Suppressor macrophage treated with lipopolysaccharide for 4 hours (primary cell): ENCODE measurements at places on chromosomes 12 and 14.

- DNase-seq, result no peak
Measured at GRCh38 chr14:57617510-57617909, 123.9 kb upstream of the CCDC198 start.

DNA sequence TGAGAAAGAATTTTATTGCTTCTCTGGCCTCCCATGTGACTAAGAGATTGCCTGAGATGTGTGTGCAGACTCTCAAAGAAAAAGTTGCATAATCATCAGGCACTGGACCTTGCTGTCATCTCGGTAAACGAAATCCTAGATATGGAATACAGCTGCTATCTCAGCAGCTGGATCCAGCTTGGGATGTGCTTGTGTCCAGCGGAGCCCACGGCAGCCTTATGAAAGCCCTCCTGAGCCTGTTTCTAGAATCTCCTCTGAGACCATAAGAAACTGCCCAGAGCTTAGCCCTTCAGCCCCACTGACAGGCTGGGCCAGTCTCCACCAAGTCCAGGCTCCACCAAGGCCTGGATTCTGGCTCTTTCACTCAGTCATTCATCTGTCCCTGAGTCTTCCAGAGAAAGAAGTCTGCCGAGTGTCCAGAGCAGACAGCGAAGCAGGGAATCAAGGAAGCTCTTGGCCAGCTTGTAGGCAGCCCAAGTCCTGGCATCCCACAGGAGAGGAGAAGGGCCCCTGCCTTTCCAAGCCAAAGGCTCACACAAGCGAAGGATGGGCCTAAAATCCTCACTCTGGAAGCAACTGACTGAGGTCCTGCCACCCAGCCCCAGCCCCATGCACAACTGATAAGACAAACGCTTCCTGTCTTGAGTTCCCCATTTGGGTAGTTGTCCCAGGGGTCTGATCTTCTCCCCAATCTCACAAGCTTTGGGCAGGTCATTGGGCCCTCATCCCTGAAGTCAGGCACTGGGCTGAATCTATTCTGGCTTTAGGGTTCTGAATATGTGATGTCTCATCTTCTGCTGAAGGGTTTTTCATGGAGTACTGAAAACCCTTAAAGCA, 97.8 kb downstream of the SEC23A start:
- DNase-seq, result no peak

DNA sequence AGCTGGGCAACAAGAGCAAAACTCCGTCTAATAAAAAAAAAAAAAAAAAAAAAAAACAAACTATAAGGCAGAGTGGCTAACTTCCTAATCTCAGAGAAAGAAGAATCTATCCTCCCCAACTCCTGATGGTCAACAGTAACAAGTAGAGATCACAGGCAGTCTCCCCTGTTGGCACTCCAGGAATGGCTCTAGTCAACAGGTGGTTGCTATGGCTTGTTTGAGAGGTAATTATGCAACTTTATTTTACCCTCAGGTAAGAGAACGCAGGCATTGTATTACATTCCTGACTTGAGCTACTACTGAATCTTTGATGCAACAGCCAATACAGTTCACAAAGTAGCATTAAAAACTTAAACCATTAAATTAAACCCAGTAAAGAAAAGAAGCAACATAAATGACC, 180.3 kb downstream of the DICER1 start:
- DNase-seq, result no peak

- DNase-seq, result peak; percentile 68
Measured at GRCh38 chr12:102769323-102769916, 147.6 kb downstream of the PAH start.

DNA sequence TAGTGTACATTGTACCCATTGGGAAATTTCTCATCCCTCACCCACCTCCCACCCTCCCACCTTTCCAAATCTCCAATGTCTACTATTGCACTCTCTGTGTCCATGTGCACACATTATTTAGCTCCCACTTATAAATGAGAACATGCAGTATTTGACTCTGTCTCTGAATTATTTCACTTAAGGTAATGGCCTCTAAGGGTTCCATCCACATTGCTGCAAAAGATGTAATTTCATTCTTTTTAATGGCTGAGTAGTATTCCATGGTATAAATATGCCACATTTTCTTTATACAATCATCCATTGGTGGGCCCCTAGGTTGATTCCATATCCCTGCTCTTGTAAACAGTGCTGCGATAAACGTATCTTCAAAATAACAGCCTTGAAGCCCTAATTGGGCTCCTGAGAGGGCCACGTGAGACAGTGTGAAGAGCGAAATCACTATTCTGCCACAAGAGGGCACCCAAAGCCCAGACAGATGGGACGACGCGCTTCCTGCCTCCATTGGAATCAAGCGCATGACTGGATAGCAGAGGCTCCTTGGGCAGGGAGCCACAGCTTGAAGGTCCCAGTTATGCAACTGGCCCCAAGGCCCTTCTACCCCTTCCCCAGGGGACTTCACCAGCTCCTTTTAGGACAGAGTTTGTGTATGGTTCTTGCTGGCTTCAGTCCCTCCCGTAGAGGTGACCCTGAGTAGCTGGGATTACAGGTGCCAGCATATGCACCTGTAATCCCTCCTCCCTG, 21.3 kb upstream of the CD27 start:
- DNase-seq, result peak; percentile 96

GRCh38 chr12:27002141-27002540, 12.0 kb downstream of the TM7SF3 start:
- no peak for DNase-seq

- no peak for DNase-seq
Measured at GRCh38 chr14:25074099-25074685, 24.2 kb upstream of the STXBP6 start.

- no peak for DNase-seq
Measured at GRCh38 chr14:72141084-72141483, 208.9 kb downstream of the RGS6 start.

GRCh38 chr14:35163384-35163783, 41.0 kb downstream of the PRORP start:
- no peak for DNase-seq

DNA sequence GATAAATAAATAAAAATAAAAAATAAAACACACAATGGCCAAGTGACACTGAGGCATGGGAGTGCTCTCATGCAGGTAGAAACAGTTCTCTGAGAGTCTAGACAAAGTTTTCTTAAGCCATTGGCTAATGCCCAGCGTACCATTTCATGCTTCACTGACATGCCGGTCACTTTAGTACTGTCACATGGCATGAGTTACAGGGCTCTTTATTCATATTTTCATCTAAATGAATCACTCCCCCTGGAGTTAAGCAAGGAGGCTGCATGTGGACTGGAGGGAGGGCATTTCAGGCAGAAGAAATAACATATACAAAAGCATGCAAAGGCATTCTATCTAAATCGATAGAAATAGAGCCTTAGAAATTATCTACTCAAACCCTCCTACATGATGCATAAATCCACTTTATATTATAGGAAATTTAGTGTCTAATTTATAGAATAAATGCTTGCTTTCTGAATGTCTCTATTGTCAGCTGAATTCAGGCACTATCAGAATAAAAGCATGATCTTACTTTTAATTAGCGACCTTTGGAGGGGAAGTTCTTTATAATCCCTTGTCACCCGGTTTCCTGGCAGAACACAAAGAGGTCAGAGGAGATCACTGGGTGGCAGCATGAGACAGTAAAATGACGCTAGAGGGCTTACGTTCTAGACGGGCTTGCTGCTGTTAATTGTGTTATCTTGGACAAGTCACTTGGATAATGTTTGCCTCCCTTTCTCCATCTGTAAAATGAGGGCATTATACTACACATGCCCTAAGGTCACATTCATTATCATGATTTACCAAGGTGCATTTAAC, 17.5 kb downstream of the DYRK4 start:
- DNase-seq, result peak; percentile 77

DNA sequence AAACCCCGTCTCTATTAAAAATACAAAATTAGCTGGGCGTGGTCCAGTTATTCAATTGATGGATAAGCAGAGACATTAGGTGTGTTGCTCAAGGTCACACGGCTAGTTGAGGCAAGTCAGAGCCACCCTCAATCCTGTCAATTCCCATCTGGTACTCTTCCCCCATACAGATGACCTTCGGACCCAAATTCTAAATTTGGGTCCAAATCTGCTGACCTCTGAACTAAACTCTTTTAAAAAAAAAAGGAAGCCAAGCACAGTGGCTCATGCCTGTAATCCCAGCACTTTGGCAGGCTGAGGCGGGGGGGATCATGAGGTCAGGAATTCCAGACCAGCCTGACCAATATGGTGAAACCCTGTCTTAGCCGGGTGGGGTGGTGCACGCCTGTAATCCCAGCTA, 23.9 kb downstream of the GCN1 start:
- DNase-seq, result no peak

- peak; percentile 56 for DNase-seq
Measured at GRCh38 chr12:112939761-112940381, 1.6 kb downstream of the OAS3 start.

- peak; percentile 88 for DNase-seq
Measured at GRCh38 chr14:24430682-24431568, 1.2 kb downstream of the KHNYN start.

- peak; percentile 67 for DNase-seq
Measured at GRCh38 chr14:54653712-54654469, 87.0 kb downstream of the SAMD4A start.

- no peak for DNase-seq
Measured at GRCh38 chr12:117571321-117571720, 209.9 kb upstream of the NOS1 start.

- no peak for DNase-seq
Measured at GRCh38 chr12:30166006-30166795, 382.5 kb upstream of the TMTC1 start.
